ENCODE measurements at places on chromosomes 2 and 18.

DNA sequence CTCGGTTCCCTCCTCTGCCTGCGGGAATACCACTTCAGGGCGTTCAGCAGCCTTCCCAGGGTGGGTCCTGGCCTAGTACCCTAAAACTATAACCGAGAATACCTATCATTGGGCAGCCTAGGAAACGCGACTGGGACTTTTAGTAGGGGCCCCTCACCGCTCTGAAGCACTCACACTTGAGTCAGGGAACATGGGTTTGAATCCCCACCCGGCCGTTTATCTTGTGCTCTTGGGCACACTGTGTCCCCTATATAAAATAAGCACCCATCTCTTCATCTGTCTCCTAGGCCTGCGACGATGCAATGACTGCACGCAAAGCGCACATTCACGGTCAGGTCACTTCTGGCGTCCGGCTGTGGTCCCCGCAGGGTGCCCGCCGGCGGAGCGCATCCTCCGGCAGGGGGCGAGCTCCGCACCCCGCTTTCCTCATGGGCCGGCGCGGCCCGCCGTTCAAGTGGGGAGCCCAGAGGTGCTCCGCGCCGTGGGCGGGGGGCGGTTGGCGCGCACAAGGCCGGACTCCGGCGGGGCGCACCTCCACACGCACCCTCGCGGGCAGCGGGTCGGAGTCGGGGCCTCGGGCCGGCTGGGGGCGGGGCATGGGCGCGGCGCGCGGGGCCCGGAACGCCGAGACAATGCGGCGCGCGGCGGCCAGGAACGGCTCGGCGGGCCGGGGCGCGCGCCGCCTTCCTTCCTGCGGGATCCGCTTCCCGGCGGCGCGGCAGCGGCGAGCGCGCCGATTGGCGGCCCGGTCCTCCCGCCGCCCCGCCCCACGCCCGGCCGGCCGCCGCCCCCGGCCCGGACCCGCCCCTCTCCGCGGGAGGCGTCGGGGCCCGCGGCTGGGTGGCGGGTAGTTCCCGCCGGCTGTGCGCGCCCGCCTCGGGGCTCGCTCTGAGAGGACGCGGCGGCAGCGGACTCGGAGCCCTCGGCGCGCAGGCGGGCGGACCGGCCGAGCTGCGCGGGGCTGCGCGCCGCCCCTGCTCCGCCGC, at the start of gene ASAP2:
TSS of gene ASAP2 (plus strand) at position 850 of the 986 bp plus-strand sequence. CDS start 293 bp downstream, outside the sequence.
- DNase-seq: no peak

- no peak for DNase-seq
These were observed 450.7 kb upstream of the SLC14A2 start for GRCh38 chr18:45164551-45164950.

GRCh38 chr2:49619804-49620203, 465.5 kb upstream of the FSHR start:
- no peak for DNase-seq

GRCh38 chr2:171847627-171848026, 46.4 kb downstream of the SLC25A12 start:
- DNase-seq: no peak

- no peak for DNase-seq
These were observed 31.6 kb downstream of the AOX1 start for GRCh38 chr2:200617156-200618053.

GRCh38 chr2:128512379-128513115, 193.9 kb upstream of the HS6ST1 start:
- DNase-seq: no peak

- no peak for DNase-seq
These were observed 3.0 kb upstream of the GBX2 start for GRCh38 chr2:236171181-236171679.

DNA sequence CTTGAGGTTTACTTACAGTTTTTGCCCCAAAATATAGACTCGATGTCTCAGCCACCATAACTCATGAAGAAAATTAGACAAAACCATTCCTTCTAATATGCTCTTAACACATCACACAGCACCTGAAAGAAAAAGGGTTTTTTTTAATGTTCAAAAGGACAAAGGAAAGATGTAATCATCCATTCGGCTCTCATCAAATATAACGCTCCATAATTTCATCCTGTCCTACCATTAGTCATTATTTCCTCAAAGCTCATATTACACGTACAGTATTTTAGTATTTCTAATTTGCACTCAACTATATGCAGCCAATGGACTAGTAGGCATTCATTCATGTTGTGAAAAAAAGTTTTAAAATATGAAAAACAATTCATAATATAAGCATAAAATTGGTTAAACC, 24.8 kb downstream of the ESCO1 start:
- DNase-seq: no peak

DNA sequence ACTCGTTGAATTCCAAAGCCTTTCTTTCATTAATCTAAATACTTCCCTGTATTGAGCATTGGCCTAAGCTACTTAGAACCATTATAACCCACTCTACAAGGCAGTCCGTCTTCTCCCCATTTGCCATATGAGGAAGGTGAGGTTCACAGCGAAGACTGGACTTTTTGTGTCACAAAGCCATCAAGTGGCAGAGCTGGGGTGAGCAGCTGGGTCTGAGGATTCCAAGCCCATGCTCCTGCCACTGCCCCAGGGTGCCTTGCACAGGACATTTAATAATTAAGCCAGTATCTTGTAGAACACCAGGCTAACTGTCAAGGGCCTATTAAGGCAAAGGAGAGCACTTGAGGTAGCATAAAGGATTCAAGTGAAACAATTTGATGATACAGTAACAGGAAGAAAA, 68.8 kb upstream of the ZNF397 start:
- no peak for DNase-seq

DNA sequence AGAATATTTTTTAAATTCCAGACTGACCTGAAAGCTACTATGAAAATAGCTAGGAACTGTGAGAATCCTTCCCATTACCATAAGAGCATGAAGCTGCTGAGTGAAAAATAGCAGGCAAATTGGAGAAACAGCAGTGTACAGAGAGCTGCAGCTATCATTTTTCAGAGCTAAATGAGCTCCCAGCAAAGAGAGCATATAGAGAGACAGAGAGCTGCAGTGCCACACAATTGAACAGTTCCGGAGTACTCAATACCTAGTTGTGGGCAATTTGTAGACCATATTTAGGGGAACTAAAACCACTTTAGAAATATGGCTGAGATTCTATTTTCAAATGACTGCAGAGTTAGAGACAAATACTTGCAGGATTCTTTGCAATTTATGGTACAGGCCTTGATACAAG, 645.3 kb downstream of the STK39 start:
- no peak for DNase-seq

- no peak for DNase-seq
These were observed 24.2 kb downstream of the BCL11A start for GRCh38 chr2:60529136-60529784.

DNA sequence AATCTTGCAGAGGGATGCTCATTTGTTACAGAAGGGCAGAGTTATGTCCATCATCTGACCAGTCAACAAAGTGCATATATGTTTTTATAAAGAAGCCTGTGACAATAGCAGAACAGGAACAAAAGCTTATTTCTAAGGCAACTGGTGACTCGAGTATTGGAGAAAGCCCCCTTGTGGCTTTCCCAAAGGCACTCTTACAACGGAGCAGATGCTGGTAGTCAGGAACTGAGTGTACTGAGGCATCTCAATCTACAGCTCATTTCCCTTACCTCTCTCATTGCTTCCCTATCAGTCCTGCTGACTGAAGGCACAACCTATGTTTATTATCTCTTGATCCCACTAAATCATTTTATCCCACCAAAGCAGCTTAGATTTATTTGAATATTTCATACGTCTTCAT, 557.1 kb upstream of the CHAC2 start:
- DNase-seq: no peak

GRCh38 chr2:124485659-124486058, 460.6 kb downstream of the CNTNAP5 start:
- DNase-seq: no peak

- no peak for DNase-seq
These were observed 79.8 kb upstream of the NOSTRIN start for GRCh38 chr2:168722592-168722991.

GRCh38 chr2:174791020-174791419, 26.7 kb upstream of the CHRNA1 start:
- DNase-seq: no peak

DNA sequence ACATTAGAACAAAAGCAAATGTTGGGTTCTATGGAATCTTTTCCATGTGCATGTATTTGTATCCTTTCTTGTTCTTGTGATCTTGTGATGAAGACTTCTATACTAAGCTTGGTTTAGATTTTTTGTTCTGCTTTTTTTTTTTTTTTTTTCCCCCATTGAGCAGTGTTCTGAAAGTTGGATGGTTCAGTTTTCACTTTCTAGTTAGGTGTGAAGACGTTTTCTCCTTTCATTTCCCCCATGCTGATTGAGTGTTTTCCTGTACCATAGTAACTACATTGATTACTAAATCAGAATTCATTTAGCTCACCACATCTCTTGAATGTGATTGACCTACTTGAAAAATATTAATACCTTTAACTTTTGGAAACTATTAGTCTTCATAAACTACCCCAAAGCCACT, 34.1 kb downstream of the NOP58 start:
- no peak for DNase-seq

DNA sequence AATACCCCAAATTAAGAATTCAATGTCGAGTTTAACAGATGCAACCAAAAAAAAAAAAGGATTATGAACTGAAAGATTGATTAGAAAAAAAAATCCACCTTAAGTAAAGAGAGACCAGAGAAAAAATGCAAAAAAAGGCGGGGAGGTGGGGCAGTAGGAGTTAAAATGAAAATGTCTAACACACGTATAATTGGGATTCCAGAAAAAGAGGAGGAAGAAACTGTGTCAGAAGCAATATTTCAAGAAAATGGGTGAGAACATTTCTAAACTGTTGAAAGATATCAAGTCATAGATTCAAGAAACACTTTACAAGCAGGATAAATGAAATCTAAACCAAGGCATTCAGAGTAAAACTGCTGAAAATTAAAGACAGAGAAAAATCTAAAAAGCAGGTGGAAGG, 226.9 kb downstream of the KLHL29 start:
- no peak for DNase-seq

- DNase-seq: no peak
These were observed 67.8 kb upstream of the ST6GAL2 start for GRCh38 chr2:106953779-106954178.

DNA sequence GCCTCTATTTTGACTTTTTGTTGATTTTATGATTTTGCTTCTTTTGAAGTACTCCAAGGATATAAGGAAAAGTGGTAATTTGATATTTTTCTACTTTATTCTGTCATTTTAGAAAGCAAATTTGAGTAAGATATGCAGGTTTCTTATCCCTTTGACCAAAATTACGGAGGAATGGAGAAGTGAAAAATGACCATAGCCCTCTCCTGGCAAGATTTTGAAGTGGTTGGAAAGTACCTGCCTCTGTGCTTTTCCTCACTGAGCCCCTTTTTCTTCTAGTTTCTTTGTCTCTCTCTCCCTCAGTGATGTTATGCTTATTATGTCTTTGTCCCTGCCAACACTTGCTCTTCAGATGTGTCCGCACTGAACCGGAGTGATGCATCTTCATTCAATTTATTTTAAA, 898.1 kb downstream of the EPHA4 start:
- no peak for DNase-seq

DNA sequence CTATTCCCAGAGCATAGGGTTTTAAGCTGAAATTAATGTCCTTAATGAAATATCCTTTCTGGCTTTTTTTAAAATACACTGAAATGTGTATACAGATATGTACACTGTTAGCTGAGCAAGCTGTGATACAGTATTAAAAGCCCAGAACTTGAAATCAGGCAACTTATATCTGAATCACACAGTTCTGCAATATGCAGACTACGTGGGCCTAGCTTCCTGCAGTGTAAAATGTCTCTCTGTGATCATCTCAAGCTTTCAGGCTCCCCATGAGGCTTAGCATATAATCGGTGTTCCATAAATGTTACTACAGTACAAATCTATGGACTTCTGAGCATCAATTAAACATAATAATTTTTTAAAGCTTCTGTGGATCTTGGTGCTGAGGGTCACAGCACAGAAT, 8.2 kb downstream of the FBXO15 start:
- no peak for DNase-seq

DNA sequence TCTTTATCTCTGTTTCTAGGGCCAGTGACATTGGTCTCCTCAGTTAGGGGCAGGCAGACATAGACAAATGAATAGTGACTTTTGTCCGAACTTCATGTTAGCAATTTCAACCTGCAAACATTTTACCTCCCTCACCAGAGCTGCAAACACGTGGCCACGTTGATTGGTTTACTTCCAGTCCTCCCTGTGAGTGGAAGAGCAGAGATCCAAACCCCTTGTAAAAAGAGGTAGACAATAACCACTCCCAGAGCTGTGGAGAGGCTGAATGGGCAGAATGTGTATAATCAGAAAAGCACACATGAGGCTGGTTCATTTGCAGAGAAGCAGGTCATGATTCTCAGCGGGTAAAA, 31.1 kb downstream of the CTIF start:
- no peak for DNase-seq

DNA sequence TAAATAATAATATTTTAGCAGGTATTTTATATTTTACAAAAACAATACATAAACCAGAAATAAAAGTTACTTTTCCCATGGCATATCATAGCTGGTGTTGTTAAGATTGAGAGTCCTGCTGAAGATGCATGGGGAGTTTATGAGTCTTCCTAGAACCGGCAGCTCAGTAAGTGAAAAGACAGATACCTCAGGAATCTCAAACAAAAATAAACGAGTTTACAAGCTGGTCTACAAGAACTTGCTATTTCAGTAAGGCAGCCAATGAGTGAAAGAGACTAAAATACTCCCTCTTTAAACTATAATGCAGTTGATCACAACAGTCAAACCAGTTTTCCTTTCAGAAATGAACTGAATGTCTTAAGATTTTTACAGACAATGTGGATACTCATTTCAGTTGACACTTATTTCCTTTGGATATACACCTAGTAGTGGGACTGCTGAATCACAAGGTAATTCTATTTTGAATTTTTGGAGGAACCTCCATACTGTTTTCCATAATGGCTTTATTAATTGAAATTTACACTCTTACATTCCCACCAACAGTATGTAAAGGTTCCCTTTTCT, 8.9 kb downstream of the GAREM1 start:
- DNase-seq: no peak

GRCh38 chr2:205750797-205751196, 68.5 kb downstream of the NRP2 start:
- no peak for DNase-seq

DNA sequence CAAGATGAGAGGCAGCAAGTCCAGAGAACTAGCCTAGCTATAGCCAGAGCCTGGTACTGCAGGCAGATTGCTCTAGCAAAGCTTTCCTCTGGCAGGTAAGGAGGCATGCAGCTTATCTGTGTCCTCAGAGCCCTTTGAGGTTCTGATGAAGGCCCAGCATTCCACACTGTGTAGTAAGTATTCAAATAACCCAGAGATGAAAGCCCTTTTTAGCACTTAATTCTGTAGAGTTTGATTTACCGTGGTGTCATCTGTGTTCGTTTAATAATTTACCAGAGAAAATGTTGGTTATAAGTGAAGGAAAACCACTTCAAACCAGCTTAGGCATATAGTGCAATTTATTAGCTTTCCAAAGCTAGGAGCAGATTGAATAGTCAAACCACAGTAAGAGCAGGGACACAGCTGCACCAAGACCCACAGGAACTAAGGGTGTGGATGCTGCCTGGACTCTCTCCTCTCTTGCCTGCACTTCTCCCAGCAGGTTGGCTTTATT, 226.6 kb downstream of the BABAM2 start:
- DNase-seq: no peak
